Activated T-cell treated with anti-CD3 and anti-CD28 coated beads for 48 hours (primary cell): ENCODE measurements at places on chromosomes 5 and 9.
A peak's percentile ranks its signal among the peaks of the same experiment; 100 is the strongest.

DNA sequence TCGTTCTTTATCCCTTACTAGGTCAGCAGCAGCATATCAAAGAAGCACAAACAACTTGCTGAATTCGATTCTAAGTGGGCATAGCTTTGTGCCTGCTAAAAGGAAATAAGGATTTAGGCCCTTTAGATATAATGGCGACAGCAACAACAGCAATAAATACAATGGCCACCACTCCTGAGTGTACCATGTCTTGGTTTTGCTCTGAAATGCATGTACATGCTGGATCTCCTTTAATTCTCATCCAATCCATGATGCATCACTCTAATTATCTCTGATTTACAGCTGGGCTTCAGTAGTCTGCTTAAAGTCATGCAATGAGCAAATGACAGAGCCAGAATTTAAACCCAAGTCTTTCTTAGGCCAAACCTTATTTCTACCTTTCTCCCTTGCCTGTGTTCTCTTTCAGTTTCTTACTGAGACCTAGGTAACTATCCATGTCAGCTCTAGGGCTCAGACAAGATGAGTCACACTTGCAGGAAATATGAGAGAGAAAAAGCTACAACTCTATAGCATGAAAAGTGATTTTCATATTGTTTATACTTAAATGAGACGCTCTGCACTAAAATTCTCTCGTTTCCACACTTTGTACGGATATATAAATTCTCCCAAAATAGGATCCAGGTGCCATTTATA is 111.8 kb downstream of the HMHB1 start:
- DNase-seq: no peak

DNA sequence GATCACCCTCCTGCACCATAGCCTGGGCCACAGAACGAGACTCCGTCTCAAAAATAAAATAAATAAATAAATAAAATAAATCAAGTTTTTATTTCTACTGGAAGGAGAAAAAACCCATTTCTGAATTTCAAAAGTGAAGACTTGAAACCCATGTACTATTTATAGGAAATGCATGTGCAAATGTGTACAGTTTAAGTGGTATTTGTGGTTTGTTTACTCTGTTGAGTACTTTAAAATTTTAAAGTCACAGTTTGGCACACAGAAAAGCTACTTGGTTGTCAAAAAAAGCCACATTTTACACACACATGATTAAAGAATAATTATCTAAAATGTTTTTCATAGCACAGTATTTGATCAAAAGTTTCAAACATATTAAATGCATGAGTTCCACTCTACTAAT is 43.6 kb downstream of the NR3C1 start:
- DNase-seq: no peak

- DNase-seq: no peak
Observed at GRCh38 chr5:68368311-68369022, 152.9 kb downstream of the PIK3R1 start.

GRCh38 chr5:54259090-54259489 is 51.3 kb downstream of the ARL15 start:
- DNase-seq: no peak

DNA sequence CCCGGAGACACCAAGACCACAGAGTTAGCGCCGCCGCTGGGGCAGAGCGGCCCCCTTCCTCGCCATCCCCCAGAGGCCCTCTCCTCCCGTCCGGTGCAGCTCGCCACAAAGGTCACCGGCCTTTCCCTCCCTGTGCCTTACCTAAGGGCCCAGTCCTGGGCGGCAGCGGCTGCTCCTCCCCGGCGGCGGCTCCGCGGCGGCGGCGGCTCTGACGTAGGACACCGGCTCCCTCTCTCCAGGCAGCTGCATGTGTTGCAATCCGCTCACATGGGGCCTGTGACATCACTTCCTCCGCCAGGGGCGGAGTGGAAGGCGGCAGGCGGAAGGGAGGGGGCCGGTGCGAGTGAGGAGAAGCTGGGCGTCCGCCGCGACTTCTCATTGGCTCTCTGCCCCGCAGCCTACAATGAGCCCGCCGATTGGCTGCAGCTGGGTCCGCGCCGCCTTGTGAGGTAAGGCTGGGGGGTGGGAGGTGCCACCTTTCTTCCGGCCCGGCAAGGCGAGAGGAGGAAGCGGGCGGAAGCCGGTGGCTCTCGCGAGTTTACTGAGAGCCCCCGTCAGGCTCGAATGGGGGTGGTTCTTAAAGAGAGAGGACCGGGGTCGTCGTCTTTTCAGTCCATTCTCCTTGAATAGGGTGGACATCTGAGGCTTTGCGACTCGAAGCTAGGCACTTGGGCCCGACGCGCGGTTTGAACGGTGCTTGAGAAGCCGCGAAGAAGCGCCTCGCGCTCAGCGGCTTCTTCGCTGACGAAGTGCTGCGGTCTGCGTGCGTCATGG is at the start of gene ETF1:
TSS of gene ETF1 (minus strand) at position 281 of the 774 bp plus-strand sequence. CDS start 318 bp downstream, outside the sequence.
- peak; percentile 99 for DNase-seq

GRCh38 chr5:14777187-14777586 is 94.4 kb downstream of the ANKH start:
- no peak for DNase-seq

DNA sequence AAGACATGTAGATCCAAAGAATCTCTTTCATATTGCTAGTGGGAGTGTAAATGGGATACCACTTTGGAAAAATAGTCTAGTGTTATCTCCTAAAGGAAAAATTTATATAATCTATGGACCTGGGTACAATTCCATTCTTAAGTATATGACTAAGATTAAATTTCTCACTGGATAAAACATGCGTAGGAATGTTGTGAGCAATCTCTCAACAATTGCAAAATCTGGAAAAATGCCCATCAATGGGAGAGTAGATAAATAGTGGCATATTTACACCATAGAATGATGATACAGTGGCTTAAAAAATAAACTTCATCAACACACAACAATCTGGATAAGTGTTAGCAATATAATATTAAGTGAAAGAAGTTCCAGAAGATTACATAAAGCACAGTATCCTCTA is 469.5 kb downstream of the MAN2A1 start:
- no peak for DNase-seq

- DNase-seq: no peak
Observed at GRCh38 chr9:124882231-124882630, 20.3 kb downstream of the ARPC5L start.

- DNase-seq: no peak
Observed at GRCh38 chr5:149544028-149544420, 7.2 kb downstream of the CSNK1A1 start.

DNA sequence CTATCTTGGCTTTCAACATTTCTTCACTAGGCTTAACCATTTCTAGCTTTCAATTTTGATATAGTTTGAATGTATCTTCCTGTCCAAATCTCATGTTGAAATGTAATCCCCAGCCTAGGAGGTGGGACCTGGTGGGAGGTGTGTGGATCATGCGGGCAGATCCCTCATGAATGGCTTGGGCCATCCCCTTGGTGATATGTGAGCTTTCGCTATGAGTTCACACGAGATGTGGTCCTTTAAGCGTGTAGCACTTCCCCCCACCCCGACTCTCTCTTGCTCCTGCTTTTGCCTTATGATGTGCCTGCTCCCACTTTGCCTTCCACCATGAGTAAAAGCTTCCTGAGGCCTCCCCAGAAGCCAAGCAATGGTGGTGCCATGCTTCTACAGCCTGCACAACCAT is 40.6 kb downstream of the PHAX start:
- DNase-seq: no peak

DNA sequence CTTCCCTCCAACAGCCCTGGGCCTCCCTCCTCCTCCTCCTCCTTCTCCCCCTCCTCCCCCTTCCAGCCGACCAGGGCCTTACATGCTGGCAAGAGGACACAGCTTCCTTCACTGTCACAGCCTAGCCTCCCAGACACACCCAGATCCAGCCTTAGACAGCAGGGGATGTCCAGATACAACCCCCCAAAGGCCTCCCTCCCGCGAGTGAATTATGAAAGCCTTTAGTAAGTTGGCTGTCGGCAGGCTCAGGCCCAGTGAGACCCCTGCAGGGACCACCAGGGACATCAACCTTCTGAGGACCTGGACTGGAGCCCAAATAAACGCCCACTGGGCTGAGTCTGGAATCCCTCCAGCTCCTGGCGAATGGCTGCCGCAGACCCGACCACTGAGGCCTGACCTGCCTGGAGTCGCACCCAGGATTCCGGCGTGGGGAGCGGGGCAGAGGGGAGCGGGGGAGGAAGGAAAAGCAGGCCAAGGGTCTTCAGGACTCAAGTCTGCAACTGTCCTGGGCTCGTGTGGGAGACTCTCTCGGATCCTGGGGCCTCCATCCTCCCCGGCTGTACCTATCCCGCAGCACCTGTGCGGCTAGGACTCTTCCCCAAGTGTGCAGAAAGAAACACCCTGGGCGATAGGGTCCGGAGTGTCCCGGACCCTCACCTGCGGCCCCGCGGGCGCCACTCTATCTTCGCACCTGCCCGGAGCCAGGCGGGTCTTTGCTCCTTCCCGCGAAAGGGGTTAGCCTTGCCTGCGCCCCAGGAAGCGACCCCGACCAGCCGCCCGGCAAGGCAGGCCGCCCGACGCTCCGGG is 705 bp downstream of the SEPTIN8 start:
- DNase-seq: no peak

- DNase-seq: no peak
Observed at GRCh38 chr5:143168921-143169810, 234.3 kb downstream of the NR3C1 start.

GRCh38 chr9:136008693-136008997 is 47.5 kb upstream of the UBAC1 start:
- DNase-seq: no peak

- DNase-seq: peak; percentile 34
Observed at GRCh38 chr9:113361304-113362018, 12.1 kb downstream of the BSPRY start.

- DNase-seq: no peak
Observed at GRCh38 chr9:91500509-91501014, 76.9 kb upstream of the NFIL3 start.

- DNase-seq: no peak
Observed at GRCh38 chr9:130962418-130963316, 23.6 kb upstream of the FIBCD1 start.

- no peak for DNase-seq
Observed at GRCh38 chr5:147972076-147972840, 65.9 kb upstream of the C5orf46 start.

DNA sequence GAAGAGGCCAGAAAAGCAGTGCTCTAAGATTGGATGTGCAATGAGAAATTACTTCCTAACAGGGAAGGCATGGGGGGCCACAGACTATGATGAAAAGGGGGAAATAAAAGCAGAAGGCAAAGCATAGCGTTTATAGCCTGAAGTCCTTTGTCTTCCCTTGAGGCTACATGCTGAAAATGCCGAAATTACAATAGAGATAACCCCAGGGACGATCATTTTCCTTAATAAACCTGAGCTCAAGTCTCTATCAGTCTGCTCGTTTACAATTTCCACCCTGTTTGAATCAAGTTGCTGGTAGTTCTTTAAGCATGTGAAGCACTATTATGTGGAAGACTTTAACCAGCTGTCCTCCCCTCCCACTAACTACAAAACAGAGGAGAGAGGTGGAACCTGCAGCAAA is 60.4 kb downstream of the FREM1 start:
- no peak for DNase-seq

GRCh38 chr5:131628990-131629389 is 6.0 kb downstream of the RAPGEF6 start:
- DNase-seq: no peak

DNA sequence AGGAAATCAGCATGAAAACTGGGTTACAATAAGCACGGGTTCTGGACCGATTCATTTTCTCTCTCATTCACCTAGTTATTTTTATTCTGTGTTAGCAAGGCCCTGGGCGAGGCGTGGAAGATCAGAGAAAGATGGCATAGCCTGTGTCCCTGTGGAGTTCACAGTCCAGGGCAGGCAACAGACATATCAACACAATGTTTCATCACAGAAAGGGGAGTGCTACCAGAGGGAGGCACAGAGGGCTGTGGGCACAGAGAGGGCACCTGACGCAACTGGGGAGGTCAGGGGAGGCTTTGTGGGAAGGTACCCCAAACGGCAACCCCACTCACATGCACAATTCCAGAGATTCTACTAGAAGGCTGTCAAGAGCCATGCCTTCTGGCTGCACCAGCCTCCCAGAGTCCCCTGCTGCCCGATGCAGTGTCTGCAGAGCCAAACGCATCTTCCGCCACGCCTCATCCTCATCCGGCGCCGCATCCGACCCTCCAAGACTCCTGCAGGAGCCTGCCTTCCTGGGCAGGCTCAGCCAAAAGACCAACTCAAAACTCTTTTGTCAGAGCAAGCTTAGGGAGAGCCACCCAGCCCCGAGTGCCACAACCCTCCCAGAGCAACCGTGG is 1.4 kb downstream of the FAM193B start:
- no peak for DNase-seq

- no peak for DNase-seq
Observed at GRCh38 chr5:91670122-91670521, 287.0 kb upstream of the ARRDC3 start.

DNA sequence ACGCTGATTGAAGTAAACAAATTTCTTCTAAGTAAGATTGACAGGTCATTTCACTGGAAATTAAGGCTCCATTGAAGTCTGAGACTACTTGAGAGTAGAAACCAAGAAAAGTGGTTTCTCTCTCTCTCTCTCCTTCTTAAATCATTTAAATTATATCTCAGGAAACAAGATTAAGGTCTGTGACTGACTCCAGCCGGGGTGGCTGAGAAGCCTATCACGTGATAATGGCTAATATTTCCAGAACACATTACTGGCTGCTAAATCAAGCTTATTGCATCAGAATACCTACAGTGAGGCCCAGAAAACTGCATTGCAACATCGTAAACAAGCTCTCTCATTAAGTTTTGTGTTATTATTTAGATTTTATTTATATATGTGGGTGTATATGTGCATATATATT is 88.4 kb downstream of the PTCD2 start:
- DNase-seq: no peak

DNA sequence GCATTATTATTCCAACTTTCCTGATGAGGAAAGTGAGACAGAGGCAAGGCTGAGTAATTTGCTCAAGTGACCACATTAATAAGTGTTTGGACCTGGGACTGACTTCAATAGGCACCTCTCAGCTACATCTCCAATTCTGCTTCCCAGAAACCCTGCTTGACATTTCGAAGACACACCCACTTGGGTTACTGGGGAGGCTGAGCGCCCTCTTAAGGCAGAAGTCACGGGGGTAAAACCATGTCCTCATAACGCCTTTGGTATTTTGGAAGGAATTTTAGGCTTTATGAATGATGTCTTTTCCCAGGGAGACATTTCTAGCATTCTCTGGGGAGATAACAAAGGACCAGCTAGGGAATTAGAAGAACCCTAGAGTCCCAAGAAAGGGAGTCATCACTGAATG is 53.3 kb downstream of the TRPC7 start:
- no peak for DNase-seq

DNA sequence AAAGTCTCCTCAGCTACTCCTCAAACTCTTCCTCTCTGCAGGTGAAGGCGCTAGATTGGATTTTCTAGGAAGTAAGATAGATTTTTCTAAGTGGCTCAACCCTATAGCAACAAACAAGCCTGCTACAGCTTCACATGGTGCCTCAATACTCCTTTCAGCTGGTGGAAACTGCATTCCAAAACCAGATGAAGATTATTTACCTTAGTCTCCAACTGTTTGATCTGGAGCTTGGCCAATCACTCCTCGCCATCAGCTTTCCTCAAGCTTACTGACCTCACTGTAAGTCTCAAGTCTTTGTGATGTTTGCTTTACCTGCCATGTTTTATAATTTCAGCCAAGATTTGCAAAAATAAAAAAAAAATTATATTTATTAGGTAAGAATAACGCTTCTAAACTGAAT is 622.4 kb downstream of the CHSY3 start:
- no peak for DNase-seq
